Fibroblast of lung (primary cell): ENCODE measurements at places on chromosomes 4 and X. TPM values are rescaled to one million over a fixed set of nuclear protein-coding genes. Genes with fewer than 3 reads are reported as not detected.

GRCh38 chr4:15884666-15885065 is 53.9 kb downstream of the FGFBP1 start:
- H3K36me3 ChIP-seq: no peaks in the 10 kb centered on the region
- peaks cover 2% of the 10 kb centered on the region for H3K27me3 ChIP-seq
- peak; percentile 29 for DNase-seq
- H3K27ac ChIP-seq: no peak overlapping the region
- H3K4me1 ChIP-seq: no peaks in the 10 kb centered on the region

The UGDH gene
- total RNA-seq: 85.9 and 93.7 TPM in 2 replicates

The GPRIN3 gene
- total RNA-seq: under 0.01 TPM in 2 replicates

The CT83 gene
- total RNA-seq: not detected in 2 replicates

DNA sequence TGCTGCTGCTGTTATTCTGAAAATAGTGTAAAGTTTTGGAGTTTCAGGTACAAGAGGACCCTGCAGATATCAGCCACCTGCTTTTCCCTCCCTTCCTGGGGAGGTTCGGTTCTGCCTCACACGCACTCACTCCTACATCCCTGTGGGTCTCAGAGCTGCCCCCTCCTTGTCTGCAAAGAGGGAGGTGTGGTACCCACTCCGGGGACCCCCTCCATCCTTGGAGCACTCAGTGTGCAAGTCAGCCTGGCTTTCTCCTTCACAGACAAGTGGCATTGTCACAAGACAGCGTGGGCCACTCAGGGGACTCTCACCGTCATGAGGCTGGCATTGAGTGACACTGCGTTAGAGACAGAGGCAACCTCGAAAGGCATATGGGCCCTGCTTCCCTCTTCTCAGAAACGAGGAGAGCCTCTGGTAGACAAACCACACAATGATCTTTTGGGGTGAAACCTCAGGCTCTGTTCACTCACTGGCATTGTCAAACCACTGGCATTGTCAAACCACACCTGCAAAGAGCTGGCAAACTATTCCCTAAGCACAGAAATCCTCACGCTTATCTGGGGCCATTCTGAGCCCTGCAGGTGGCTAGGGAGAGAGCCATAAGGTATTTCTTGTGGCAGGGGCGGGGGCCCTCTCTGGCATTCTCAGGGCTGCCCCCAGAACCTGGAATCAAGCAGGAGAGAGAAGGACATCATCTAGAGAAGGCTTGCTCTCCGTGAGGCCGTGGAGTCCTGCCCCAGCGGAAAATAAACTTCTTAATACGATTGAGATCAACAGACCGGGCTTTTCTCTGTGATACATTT is 285.0 kb downstream of the SHOX start:
- no peak overlapping the region for H3K4me3 ChIP-seq
- DNase-seq: no peak
- no peaks in the 10 kb centered on the region for H3K36me3 ChIP-seq

The RPS6KA6 gene
- total RNA-seq: 3.3 and 4.5 TPM in 2 replicates

DNA sequence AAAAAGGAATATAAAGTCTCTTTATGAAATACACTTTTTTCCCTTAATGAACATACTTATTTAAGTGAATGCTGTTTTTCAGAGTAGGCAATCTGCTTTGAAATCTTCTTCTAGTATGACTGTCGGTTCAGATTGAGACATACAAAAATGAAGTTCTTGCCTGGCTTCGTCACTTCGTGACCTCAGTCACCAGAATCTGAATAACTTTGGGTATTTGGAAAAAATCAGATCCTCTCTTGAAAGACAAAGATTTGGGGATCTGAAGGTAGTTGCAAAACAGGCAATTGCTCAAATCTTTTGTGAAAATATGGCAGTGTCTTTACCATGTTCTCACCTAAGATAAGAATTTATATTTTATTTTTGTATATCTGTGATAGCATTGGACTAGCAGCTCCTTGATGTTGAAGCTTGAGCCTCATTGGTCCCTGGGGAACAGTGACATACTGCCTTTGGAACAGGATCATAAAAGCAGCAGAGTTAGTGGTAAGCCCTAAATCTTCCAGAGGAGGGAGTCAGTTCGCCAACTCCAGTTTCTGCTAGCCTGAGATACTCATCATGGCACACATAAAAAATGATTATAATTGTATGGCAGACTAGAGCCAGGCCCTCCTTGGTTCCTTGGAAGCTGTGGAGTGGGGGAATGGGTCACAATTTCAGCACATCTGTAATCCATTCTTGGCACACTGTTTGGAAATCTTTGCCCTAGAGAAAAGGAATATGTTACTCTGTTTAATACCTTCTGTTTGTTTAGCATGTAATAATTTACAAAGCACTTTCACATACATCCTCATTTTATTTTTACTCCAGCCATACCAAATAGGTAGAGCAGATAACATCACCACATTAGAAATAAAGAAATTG is 5.0 kb downstream of the ARFIP1 start:
- DNase-seq: peak; percentile 58
- no peak overlapping the region for H3K27ac ChIP-seq
- H3K27me3 ChIP-seq: no peaks in the 10 kb centered on the region
